ENCODE measurements at places on chromosomes 2 and 18.

GRCh38 chr2:210536973-210537650 is 19.3 kb upstream of the CPS1 start:
- DNase-seq = no peak

DNA sequence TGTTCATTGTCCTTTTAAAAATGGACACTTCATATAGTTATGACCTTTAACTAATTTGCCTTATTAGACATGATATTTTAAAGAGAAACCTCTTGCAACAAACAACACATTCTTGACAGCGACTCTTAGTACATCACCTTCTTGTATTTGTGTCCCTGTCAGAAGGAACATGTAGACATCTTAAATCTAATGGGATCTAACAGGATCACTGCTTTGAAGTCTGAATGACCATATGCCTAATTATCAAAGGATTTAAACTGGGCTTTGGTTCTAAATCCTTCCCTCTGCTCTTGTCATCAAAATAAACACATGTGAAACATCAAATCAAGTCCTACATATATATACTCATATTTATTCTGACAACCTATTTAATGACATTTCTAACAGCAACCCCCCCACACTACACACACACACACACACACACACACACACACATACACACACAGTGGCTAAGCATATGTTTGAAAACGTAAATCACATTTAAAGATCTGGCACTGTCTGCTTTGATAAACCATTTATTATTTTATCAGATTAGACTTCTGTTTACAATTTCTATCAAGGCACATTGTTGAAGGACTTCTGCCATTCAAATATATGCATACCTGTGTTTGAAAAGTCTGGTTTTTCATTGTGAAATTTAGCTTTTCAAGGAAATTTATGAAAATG is 4.2 kb downstream of the GALNT13 start:
- DNase-seq = no peak

DNA sequence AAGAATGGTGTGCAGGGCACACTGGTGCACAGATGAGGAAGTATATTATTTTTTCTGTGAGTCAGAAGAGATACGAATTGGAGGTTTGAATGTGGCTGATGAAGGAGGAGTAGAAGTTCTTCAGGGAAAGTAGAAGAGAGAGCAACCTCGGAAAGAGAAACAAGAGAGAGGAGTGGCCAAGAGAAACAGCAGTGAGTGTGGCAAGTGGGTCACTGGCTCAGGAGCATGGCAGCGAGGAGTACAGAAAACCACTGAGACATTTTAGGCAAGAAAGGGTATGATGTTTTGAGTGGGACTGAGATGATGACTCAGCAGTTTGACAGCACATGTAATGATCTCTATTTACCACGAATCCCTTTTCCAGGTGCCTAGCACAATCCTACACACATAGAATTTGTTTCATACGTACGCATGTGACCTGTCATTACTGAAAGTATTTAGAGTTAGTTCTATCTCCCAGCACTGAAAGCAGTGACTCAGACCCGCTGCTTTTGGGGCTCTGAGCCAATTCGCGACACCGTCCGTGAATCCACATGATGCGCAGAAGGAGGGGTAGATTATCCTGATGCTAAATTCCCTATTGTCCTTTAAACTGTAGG is 915.4 kb downstream of the DCDC2C start:
- DNase-seq = no peak

DNA sequence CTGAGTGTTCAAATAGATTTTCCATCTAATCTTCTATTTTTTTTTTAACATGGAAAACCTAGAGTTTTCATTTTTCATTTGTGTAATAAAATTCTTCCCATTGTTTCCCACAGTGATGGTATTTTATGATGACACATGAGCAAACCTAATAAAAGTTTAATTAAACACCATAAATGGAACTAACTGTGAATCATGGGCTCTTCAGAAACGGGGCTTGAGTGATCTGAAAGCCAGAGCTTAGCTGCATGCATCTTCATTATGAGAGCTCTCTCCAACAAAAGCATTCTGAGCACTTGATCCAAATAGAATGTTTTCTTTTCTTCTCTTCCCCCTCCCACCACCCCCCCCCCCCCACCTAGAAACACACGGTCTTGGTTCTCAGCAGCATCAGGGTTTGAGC is 82.1 kb upstream of the REV1 start:
- no peak for DNase-seq

DNA sequence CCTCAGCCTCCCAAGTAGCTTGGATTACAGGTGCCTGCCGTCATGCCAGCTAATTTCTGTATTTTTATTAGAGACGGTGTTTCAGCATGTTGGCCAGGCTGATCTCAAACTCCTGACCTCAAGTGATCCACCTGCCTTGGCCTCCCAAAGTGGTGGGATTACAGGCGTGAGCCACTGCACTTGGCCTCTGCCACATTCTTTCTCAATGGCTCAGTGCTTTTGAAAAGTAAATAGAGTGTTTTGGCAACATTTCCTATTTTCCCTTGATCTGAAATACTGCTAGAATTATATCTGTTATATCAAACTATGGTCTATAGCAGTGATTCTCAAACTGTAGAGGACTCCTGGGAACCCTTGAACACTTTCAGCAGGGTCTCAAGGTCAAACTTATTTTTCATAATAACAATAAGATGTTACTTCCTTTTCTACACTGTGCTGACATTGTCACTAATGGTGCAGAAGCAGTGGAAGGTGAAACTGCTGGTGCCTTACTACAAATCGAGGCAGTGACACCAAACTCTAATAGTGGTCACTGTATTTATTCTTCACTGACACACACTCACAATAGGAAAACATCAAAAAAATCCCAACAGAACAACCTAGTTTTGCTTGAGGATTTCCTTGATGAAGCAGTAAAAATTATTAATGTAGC is 10.6 kb downstream of the DAW1 start:
- DNase-seq = no peak

GRCh38 chr2:168449419-168449818 is 6.7 kb upstream of the CERS6 start:
- no peak for DNase-seq

DNA sequence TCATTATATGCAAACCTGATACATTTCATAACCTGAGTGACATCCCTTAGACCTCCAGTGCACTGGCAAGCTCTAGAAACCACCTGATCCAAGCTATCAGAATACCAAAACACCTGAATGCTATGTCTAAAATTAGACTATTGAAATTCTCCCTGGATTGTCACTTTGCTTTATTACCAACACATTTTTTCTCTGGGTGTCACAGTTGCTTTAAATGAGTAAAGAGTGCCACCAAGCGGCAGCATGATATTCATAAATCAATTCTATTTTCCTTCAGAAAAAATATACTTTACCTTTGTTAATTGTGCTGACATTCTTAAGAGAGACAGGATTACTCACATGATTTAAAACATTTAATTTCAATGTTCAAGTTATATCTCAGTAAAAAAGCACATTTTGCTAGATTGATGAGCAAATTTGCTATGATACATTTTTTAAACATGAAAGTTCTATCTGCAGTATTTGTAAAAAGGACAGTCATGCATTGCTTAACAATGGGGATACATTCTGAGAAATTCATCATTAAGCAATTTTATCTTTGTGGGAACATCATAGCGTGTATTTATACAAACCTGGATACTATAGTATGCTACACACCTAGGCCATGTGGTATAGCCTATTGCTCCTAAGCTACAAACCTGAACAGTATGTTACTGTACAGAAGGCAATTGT is 338.4 kb upstream of the SLC39A10 start:
- DNase-seq = peak; percentile 14

GRCh38 chr2:112606547-112606946 is 22.1 kb downstream of the CHCHD5 start:
- no peak for DNase-seq

DNA sequence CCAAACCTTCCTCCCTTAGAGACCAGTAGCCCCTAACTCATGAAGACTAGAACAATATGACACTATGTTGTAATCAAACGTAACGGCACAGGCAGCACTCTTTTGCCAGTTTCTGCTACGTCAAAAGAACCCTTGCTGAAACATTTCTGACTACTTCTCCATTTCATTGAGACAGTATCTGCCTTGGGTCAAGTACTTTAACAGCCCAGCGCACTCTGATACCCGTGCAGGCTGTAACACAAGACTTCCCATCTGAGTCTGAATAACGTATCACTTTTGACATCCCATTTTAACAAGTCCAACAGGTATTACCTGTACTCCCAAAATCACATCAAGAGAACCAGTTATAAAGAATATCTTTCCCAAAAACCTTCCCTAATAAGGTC is 38.4 kb downstream of the TBC1D8 start:
- DNase-seq = no peak

GRCh38 chr2:144354953-144355352 is 165.0 kb downstream of the ZEB2 start:
- no peak for DNase-seq

DNA sequence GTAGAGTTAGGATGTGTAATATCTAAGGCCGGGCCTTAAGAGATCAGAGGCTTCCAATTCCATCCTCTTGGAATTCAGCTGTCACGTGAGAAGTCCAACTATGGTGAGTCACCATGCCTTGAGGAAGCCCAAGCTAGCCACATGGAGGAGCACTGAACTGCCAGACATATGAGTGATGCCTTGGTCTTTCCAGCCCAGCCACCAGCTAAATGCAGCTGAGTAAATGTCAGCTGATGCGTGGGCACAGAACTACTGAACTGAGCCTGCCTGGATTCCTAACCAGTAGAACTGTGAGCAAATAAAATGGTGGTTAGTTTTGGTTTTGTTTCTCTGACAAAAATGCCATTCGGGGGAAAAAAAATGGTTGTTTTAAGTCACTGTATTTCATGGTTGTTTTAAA is 153.7 kb upstream of the SERTAD2 start:
- DNase-seq = no peak

DNA sequence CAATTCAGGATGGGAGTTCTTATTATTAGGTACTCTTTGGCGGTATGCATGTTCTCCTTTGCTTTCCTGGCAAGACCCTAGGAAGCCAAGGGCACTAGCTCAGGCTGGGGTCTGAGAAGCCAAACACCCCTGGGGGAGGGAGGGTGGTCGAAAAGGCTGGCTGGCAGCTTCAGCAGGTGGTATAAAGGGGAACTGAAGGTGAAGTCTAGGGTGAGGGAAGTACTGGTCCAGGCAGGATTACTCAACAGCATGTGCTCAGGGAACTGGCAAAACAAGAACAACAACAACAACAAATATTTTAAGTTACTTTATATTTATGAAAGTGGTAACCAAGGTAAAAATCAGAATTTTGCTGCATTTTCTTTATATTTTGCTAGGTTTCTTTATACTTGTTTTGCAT is 40.7 kb upstream of the PCBP1 start:
- no peak for DNase-seq

- DNase-seq = no peak
Measured at GRCh38 chr2:198106621-198107385, 302.4 kb downstream of the PLCL1 start.

Data from germinal center (tissue), 1 donor.